ENCODE measurements at places on chromosomes 1 and 21.

DNA sequence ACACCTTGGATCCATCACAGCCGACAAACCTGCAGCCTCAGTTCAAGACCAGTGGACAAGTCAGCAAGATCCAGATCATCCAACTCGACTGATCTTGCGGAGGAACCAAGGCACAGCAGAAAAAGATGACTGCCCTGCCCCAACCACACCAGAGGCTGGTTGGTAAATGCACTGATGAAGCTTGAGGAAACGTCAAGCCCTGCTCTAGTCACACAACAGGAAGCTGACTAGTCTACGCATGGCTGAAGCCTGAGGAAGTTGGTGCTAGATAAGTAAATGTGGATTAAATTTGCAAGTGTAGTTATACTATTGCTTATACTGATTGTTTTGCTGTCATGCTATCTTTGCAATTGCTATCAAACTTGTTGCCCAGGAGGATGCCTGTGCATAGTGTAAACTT is 89.0 kb downstream of the LIPI start:
- DNase-seq, result no peak

DNA sequence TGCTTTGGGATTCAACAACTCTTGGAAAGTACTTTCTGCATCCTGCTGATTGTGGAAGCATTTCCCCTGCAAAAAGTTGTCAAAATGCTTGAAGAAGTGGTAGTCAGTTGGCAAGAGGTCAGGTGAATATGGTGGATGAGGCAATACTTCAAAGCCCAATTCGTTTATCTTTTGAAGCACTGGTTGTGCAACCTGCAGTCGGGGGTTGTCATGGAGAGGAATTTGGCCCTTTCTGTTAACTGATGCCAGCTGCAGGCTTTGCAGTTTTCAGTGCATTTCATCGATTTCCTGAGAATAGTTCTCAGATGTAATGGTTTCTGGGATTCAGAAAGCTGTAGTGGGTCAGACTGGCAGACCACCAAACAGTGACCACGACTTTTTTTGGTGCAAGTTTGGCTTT is 47.6 kb upstream of the GJA5 start:
- no peak for DNase-seq

DNA sequence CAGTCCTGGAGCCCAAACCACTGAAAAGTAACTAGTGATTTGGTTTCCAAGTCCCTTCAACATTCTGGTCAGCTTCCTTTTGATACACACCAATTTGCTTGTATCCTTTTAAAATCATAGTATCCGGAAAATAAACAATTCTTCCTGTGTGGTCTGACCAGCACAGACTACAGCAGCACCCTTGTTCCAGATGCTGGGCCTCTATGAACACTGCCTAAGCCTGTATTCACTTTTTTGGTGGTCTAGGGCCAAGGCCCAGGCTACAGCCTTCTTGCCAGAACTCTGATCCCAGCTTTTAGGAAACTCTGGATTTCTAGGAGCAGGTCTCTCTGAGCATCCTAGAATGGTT is 801 bp upstream of the DDAH1 start:
- DNase-seq, result no peak

GRCh38 chr1:160103658-160104408 is 5.4 kb upstream of the IGSF8 start:
- no peak for DNase-seq

- peak; percentile 66 for DNase-seq
Measured at GRCh38 chr1:9129266-9130041, 552 bp upstream of the GPR157 start.

- DNase-seq, result no peak
Measured at GRCh38 chr1:66693856-66694255, 58.4 kb upstream of the DYNLT5 start.

DNA sequence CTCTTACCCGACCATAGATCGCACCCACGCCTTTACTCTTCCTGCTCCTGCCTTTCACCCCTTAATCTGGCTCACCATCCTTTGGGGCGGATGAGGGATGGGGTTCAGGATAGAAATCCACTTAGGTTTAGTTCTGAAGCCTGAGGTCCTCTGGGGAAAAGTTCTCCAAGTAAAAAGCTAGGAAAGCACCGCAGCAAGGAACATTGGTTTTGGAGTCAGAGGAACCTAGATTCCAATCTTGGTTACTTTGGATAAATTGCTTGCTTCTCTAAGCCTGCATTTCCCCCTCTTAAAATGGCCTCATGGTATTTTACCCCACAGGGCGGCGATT is 988 bp upstream of the ASAP3 start:
- no peak for DNase-seq

DNA sequence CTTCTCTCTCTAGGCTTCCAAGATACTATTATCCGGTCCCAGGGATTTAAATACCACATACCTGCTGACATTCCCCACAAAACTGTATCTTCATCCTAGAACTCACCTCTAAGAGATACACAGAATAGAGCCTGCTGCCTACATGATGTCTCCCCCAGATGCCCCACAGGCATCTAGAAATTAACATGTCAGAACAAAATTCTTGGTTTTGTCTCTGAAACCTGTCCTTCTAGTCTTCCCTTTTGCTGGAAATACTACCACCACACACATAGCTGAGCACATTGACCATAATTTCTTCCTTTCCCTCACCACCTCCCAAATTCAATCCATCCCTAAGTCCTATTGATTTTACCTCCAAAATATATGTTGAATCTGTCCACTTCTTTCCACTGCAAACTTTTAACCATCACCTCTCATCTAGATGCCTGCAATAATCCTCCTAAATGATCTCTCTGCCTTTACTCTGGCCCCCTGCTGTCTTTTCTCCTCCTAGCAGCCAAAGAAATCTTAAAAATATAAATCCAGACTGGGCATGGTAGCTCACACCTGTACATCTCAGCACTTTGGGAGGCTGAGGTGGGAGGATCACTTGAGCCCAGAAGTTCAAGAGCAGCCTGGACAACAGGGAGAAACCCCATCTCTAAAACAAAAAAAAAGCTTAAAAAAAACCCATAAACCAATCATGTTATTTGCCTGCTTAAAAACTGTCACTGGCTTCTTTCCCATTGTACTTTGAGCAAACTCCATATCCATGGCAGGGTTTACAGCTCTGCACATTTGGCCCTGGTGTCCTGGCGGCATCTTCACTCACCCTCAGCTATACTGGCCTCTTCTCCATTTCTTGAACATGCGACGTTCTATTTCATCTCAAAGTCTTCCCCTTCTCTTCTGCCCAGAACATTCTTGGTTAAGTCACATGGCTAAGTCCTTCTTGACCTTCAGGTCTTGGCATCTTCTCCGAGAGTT is 6.2 kb upstream of the FAM76A start:
- no peak for DNase-seq

- no peak for DNase-seq
Measured at GRCh38 chr21:26892151-26892550, 46.9 kb upstream of the ADAMTS1 start.

Data from inflammatory macrophage treated with lipopolysaccharide for 4 hours (primary cell).